ENCODE measurements at places on chromosomes 2 and 18.

GRCh38 chr2:198499539-198499938 is 695.1 kb downstream of the PLCL1 start:
- no peak for DNase-seq

GRCh38 chr2:173075056-173075780 is 428 bp upstream of the MAP3K20 start:
- no peak for DNase-seq

GRCh38 chr2:109370399-109371035 is 241.5 kb downstream of the SH3RF3 start:
- no peak for DNase-seq

- DNase-seq = no peak
These were observed 25.1 kb downstream of the MAL start for GRCh38 chr2:95050385-95051300.

GRCh38 chr2:7639476-7639875 is 722.3 kb downstream of the RNF144A start:
- DNase-seq = no peak

GRCh38 chr2:100919316-100919715 is 82.8 kb upstream of the RPL31 start:
- DNase-seq = no peak

DNA sequence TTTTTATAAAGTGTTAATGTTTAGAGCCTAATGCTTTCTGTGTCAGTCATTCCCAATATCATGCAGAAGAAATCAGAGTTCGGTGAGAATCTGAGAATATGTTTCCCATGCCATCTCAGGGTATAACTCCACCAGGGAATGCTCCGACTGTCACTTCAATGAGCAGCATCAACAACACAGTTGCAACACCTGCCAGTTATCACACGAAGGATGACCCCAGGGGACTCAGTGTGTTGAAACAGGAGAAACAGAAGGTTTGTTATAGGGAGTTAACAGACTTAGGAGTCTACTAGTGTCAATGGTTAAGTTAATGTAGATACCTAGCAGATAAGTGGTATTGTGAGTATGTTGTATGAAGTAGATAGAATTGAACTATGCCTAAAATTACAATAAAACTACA is 31.0 kb downstream of the VAPA start:
- DNase-seq = no peak

DNA sequence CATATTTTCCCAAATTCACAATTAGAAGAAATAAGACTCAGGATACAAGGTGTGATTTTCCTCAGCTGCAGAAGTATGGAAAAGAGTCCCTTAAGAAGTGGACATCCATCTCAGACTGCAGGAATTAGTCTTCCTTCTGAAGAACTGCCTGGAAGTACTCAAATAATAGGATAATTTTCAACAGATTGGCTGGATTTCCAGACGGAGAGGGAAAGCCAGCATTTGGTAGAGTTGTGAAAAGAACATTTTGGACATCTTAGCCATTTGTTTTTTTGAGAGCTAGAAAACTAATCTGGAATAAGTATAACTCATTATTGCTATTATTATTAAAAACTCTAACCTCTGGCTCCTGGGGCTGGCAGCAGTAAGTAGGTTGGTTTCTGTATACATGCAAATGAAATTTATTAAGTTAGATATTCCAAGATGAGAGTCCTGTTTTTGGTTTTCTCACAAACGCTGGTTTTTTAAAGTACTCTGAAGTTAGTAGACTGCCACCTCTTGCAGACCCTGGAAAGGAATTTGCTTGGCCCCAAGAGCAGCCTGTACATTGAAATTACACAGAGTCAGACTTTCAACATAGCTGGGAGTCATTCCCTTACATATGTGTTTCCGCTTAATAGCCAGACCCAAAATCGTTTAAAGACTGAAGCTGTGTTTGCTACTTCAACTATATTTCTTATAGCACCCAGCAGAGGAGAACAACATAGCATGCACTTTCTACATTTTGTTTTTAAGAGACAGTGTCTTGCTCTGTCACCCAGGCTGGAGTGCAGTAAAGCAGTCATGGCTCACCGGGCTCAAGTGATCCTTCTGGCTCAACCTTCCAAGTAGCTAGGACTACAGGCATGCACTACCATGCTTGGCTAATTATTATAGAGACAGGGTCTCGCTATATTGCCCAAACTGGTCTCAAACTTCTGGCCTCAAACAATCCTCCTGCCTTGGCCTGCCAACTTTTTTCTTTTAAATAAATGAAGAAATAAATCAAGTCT is 142.4 kb downstream of the THADA start:
- no peak for DNase-seq

DNA sequence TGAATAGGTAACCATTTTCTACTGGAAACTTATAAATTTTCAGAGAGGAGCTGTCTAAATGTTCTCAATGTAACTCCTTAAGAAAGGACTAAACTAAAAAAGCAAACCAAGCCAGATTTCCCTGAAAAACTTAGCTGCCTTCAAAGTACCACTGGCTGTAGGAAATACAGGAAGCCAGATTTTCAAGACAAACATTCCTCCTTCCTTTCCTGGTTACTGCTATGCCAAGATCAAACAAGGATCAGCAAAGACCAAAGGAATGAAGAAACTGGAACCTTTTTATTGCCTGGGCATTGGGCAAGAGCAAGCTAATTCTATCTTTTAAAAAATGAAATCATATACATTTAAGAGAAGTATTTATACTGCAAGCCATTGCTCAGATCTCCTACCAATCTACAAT is 212.7 kb downstream of the DYM start:
- DNase-seq = peak; percentile 72

GRCh38 chr2:86022661-86023365 is 82.9 kb downstream of the POLR1A start:
- no peak for DNase-seq

DNA sequence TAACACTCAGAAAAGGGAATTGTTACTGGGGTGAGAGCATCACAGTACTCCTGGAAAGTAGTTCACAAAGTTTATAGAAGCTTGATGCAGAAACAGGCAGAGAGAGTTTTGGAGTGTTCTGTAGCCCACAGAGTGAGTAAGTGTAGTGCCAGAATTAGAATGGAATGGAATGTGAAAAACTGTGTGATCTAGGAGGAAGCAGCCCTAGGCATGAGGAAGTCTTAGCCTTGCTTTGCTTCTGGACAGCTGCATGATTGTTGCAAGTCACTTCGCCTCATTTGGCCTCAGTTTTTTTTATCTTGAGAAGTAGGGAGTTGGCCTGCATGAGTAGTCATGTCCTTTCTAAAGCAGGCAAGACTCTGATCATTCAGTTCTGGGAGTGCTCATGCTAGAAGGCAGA is 10.9 kb downstream of the SERPINB12 start:
- DNase-seq = no peak

DNA sequence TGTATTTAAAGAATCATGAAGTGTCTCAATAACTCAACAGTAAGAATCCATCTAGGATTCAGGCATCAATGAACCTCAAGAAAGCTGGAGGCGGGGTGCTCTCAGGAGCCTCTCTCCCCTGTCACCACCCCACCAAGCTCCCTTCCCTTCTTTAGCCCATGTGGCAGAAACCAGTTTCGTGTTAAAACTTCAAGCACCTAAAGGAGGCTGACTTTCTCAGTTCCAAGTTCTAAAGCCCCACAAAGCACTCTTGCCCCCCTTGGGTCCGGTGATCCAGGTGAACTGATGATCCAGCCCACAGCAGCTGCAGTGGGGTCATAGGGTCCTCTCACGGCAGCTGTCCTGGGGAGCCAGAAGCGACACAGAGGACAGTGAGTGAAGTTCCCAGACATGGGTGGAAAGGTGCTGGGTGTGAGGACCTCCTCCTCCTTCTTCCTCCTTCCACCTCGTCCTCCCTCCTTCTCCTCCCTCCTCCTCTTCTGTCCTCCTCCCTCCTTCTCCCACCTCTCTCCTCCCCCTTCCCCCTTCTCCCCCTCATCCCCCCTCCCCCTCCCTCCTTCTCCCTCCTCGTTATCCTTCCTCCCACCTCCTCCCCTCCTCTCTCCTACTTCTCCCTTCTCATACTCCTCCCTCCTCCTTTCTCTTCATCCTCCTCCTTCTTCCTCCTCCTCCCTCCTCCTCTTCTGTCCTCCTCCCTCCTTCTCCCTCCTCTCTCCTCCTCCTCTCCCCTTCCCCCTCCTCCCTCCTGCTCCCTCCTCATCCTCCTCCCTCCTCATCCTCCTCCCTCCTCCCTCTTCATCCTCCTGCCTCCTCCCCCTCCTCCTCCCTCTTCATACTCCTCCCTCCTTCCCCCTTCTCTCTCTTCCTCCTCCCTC is 192.4 kb upstream of the AGAP1 start:
- no peak for DNase-seq

DNA sequence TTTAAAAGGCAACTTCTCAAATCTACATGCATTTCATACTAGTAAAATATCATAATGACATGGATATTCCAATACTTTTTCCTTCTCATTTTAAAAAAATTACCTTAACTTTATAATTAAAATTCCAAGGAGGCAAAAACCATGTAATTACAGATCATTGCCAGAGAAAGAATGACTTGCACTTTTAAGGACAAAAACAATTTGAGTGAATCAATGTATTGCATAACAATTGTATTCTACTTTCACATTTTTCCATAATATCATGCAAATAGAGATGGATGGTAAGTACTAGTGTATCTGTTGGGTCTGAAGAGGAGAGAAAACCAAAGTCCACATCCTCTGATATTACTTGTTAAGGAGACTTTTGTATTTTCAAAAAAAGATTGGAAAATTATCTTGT is 89.5 kb upstream of the NCK2 start:
- no peak for DNase-seq

DNA sequence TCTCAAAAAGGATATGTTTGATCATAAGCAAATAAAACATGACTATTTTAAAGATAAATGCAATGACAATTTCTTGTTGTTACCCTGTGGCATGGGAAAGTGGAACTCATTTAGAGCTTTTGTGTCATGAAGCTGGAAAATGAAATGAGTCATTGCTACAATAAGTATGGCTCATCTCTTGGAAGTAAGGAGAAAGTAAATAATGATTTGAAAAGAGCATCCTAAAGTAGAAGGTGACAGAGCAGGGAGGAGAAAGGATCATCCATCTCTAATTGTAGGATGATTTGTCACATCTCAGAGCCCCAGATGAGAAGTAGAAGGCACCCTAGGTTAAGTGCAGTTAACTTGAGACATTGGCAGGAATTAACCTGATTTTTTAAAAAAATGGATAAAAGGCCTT is 200.5 kb downstream of the CPS1 start:
- DNase-seq = no peak

DNA sequence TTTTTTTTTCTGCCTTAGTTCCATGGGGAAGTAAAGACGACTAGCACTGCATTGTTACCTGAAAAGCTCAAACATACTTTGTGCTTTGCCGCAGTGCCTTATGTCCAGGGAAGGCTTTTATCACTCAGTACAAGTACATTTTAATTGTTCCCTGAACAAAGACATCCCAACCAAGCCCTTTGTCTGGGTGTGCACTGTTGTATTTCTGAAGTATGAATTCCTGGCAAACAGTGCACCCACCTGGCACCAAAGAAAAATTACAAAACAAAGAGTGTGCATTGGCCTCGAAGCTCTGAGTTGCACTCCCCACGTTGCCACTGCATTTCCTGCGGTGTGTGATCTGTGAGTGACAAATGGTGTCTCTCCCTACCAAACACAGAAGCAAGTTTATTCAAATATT is 858.5 kb upstream of the PIK3C3 start:
- peak; percentile 36 for DNase-seq

DNA sequence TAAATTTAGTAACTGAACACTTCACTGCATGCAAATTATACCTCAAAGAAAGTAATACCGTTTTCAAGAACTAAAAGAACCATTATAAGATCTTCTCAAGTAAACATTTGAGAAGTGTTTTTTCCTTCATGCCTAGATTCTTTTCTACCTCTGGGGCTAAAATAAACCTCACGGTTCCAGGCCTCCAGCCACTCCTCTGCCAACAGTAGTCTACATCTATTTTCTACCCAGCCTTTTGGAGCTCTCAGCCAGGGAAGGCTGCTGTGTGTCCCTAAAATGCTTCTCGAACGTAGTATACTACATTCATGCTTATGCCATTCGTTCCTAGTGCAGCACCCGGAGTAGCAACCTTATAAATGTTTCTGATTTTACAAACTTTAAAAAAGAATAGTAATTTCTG is 219.7 kb downstream of the AFF3 start:
- no peak for DNase-seq

Measured in endothelial cell of umbilical vein (primary cell).